GM19239 (cell line): ENCODE measurements at places on chromosomes 5 and 9.

- DNase-seq, result no peak
These were observed 171.4 kb downstream of the TLE1 start for GRCh38 chr9:81517954-81518353.

- no peak for DNase-seq
These were observed 301.5 kb downstream of the KCTD16 start for GRCh38 chr5:144472221-144472620.

DNA sequence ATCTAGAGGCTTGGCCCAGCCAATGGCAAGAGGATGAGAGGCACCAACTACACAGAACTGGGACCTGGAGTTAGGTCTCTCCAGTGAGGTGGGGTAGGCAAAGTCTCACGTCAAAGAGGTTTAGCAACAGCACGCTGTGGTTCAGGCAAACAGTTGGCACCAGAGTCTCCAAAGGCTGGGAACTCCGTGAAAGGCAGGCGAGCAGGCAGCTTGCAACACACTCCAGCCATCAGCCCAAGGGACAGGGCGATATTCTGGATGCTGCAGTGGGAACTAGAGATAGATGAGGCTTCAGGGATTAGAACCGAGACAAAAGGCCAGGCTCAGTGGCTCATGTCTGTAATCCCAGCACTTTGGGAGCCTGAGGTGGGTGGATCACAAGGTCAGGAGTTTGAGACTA is 129.1 kb downstream of the PDZD2 start:
- no peak for DNase-seq

- no peak for DNase-seq
These were observed 3.5 kb downstream of the DMXL1 start for GRCh38 chr5:119074419-119074818.
